NCI-H2081 treated with DMSO at 0.1 percent for 48 hours (cell line): ENCODE measurements at places on chromosomes 2 and 18.

- no peak for DNase-seq
Measured at GRCh38 chr2:218853766-218854165, 5.8 kb upstream of the WNT6 start.

DNA sequence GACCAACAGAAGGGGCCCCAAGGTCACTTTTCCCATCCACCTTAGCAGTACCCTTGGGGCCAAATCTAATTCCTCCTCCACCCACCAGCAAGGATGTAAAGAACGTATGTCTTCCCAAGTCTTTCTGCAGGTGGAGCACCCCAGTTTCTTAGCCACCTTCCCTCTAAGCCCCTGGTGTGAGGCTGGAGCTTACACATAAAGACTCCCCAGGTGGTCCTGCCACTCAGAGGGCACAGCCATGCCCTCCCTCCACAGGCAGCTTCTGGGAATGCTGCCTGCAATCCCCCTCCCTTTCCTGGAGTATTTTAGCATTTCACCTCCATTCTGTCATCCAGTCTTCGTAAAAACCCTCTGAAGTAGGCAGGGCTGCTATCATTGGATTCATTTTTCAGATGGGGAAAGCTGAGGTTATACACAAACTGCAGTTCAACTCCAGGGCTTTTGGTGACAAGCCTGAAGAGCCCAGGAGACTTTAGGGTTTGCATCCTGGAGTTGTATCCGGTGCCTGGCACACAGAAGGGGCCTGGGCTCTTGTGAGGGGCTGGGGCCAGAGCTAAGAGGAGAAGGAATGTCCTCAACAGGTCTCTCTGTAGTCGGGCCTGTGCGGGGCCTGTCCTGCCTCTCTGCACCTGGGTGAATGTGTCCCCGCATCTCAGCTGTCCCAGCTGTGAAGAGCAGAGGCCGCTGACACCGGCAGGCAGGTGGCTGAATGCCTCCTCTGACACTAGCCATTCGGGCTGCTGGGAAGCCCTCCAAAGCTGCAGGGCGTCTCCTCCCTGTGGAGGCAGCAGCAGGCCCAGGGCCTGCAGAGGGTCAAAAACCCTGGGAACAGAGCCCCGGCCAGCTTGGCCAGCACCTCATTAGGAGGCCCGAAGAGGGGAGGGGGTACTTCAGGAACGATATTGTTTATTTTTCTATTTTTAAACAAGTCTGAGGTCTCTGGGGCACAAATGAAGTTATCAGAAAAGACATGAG lies 27.6 kb downstream of the CIB4 start:
- DNase-seq, result no peak

GRCh38 chr2:14759082-14759481 lies 126.6 kb downstream of the LRATD1 start:
- no peak for DNase-seq

DNA sequence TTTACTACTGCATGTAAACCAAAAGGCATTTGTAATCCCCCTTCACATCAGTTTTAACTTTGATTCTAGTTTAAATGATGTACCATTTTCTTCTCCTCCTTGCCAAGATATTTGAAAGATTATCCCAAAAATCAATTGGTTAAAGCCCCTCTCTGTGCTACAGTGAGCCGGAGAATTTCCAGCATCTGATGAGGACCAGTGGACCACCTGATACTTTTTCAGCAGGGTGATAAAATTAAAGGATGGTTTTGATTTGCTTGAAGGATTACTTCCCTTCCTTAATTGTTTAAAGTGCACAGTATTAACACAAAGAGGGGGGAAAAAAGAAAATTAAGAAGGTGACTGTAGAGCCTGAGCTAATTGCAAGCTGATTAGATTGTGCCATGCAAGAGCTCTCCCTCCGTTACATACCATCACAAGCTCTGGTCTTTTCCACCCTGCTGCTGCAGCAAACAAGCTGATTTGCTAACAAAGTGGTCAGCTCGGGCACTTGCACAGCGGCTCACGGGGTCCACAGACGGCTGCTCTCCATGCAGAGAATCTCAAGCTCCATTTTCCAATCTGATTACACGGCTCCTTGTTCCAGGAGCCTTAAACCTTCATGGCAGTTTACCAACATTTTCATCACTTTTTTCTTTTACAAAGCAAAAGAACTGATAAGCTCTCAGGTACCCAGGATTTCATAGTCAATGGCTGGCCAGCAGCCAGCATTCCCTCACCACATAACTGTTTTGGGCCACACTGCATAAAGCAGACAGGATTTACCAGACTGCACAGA lies 22.1 kb downstream of the FIGN start:
- DNase-seq, result no peak

DNA sequence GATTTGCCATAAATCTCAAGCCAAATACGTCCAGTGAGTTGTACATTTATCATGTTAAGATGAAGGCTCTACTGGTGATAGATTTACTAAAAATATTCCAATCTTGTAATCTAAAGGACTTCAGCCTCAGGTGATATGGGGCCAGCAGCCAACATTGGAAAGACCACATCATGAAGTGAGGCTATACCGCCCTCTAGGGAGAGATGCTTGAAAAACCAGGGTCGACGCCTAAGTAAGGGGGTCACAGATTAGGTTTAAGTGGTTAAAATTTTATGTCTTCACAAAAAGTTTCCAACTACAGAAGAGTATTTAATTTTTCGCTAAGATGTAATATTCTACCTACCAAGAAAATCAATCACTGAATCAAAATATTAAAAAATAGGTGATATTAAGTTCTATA lies 33.3 kb downstream of the DOCK10 start:
- DNase-seq, result no peak

- no peak for DNase-seq
Measured at GRCh38 chr2:84919885-84920580, 14.6 kb downstream of the TMSB10 start.

GRCh38 chr18:56992777-56993176 lies 154.1 kb upstream of the BOD1L2 start:
- DNase-seq, result peak; percentile 54
